Frontal cortex (tissue), 4 donors: ENCODE measurements at places on chromosomes 1 and 21.

DNA sequence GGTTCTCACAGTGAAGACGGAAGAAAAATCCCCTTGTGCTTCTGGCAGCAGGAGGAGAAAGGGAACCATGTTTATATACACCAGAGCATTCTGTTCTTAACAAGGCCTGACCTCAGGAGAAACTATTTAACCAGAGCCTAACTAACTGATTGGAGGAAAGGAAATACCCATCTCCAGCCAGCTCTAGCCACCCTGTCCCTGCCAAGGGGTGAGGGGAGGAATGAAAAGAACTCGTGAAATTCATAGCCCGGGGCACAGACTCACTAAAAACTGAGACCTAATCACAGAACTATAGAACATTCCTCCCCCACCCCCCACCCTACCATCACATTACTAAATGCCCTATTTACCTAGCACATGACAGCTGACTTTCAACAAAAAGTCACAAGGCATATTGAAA is 65.0 kb downstream of the KCNH1 start:
- no peak for DNase-seq

DNA sequence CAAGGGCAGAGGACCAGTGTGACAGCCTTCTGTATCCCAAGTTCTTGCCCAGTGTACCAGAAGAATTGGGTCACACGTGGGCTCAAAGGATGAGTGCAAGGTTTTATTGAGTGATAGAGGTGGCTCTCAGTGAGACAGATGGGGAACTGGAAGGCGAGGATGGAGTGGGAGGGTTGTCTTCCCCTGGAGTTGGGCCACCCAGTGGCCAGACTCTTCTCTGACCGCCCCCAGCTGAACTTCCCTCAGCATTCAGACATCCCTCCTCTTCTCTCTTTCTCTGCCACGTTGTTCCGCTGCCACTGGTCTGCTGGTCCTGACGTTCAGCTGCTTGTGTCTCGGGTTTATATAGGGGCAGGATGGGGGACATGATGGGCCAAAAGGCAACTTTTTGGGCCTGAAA is 150.1 kb upstream of the IVNS1ABP start:
- DNase-seq: no peak

- DNase-seq: no peak
Measured at GRCh38 chr1:86472152-86472551, 3.4 kb downstream of the CLCA1 start.

- DNase-seq: no peak
Measured at GRCh38 chr1:207691841-207692240, 46.9 kb downstream of the CR1L start.

- no peak for DNase-seq
Measured at GRCh38 chr1:31244326-31244725, 4.6 kb upstream of the NKAIN1 start.

DNA sequence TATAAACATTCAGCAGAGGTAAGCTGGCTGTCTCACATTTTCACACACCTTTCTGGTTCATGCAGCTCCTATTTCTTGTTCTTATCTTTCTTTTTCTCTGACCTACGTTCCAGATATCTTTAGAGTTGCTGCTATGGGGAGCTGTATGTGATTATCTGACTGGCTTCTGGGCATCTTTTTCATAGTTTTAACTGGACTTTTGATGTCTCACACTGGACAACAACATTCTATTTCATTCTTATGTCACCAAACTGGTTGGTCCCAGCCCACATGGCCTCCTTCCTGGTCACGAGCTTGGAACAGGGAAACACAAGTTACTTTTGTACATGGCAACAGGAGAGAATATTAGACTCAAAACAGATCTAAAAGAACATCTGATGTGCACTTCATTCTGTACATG is 7.7 kb upstream of the CLDN8 start:
- DNase-seq: no peak

DNA sequence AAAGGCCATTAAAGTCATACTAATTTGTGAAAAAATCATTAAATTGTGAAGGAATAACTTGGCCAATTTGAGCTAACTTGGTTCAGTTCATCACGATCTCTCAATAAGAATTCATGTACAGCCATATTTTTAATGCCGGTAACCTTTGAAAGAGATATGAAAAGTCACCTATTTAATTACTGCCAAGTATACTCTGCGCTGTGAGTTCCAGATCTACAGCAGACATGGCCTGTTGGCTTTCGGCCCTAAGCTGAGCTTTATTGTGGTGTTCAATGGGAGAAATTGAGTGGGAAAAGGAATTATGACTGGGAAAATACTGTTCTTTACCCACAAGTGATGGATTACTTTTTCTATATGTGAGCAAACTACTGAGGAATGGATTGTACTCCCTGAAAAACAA is 159.9 kb upstream of the L1TD1 start:
- DNase-seq: no peak
